ENCODE measurements at places on chromosomes 5 and 9.

DNA sequence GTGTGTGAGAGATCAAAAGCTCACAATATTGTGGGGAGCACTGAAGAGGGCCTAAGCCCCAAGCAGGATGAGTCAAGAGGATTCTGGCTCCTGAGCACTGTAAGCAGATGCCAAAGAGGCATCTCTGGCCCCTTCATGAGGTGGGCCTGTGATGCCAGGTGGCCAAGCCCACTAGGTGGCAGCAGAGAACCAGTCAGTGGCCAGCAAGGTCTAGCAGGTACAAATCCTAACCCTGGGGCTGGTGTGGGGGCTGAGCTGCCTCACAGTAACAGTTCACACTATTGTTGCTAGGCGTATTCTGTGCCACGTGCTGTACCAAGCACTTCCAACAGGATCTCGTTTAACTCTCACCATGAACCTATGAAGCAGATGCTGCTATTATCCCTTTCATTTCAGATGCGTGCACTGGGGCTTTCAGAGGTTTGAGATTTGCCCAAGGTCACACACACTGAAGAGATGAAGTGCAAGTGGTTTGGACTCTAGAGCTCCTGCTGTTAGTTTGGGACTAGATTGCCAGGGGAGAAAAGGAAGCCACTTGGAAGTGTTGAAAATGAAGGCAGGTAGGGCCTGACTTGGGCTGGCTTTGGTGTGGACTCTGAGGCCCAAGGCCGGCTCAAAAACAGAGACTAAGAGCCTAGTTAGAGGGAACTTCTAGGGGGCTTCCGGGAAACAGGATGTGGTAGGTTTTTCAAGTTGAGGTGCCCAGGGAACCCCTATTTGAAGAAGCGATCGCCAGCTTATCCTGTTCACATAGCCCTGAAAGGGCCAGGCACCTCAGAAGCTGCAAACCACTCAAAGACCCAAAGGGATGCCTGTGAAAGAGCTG lies 4.4 kb upstream of the MLANA start:
- DNase-seq: no peak

- no peak for DNase-seq
Observed at GRCh38 chr5:168151041-168151440, 140.4 kb upstream of the WWC1 start.

- no peak for DNase-seq
Observed at GRCh38 chr5:135244620-135245021, 154.4 kb downstream of the MACROH2A1 start.

- DNase-seq: no peak
Observed at GRCh38 chr5:160960592-160960991, 108.6 kb upstream of the ATP10B start.

DNA sequence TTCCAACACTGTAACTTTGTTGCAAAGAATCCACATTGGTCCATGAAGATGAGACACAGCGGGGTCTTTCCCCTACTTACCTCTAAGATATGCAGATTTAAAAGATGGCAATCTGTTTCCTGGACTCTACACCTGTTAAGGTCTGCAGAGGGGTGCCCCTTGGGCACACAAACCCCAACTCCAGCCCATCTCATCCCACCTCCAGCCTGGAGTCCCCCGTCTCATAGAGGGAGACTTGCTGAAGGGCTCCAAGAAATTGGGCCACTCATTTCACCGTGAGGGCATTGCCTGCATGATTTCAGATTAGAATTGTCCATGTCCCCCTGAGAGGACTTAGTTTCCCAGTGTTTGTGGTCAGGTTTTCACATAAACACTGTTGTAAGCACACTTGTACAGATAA lies 365.7 kb downstream of the IRX2 start:
- DNase-seq: no peak

DNA sequence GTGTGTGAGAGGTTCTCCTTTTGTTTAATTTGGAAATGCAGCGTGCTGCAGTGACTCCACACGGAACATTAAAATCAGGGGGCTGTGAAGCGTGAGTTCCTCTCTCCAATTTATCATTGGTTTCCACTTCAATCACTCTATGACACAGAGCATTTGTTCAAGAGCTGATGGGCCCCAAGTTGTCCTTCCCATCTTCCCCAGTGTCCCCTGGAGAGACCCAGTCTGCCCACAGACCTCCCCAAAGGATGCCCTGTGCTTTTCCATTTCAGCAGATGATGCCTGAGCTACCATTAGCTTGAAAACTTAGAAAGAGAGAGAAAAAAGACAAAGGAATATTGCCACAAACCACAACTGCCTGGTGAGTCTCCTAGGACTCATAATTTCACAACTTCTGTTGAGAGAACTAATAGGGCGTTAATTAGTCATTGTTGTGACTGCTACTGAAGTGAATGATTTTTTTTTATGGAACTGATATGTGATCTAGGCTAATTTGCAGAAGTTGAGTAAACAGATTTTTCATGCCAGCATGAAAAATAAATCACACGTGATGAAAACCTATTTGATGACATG lies 772.7 kb downstream of the SEMA5A start:
- DNase-seq: no peak

GRCh38 chr9:95497772-95498171 lies 19.0 kb downstream of the PTCH1 start:
- DNase-seq: no peak

GRCh38 chr5:92309336-92309991 lies 926.3 kb upstream of the ARRDC3 start:
- DNase-seq: no peak

GRCh38 chr9:22210936-22211335 lies 201.8 kb upstream of the CDKN2B start:
- DNase-seq: no peak

GRCh38 chr5:180601591-180602480 lies 10.5 kb upstream of the SCGB3A1 start:
- DNase-seq: no peak

DNA sequence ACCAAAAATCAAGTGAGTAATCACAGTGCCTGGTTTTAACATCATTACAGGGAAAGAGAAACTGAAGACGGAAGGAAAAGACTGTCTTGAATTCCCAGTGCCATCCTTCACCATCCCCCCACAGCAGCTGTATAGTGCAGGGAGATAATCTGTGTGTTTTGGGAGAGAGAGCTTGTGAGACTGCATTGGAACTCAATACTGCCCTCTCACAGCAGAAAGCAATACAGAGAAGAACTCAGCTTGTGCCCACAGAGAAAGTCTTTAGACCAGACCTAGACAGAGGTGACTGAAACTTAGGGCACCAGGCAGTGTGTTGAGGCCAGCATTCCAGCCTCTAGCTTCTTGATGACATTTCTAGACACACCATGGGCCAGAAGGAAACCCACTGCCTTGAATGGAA lies 754.7 kb upstream of the CDH6 start:
- no peak for DNase-seq

GRCh38 chr9:2453106-2453505 lies 168.5 kb upstream of the VLDLR start:
- no peak for DNase-seq

DNA sequence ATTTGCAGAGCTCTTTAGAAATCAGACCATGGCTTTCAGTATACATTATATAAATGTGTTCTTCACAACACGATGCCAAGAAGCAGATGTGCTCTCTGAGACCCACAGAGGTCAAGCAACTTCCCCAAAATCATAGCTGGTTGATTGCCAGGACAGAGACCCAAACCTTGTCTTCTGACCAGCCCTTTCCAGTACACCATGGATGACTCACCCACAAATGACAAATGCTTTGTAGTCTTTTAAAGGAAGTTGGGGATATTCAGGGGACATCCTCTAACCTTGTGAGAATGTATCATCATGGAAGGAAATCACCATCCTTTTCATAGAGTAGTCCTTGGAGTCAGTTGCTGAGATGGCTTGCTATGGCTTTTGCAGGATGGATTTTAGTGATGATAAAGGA lies 30.1 kb downstream of the ZNF462 start:
- DNase-seq: no peak

- no peak for DNase-seq
Observed at GRCh38 chr5:166497496-166498104, 1793.8 kb upstream of the WWC1 start.

DNA sequence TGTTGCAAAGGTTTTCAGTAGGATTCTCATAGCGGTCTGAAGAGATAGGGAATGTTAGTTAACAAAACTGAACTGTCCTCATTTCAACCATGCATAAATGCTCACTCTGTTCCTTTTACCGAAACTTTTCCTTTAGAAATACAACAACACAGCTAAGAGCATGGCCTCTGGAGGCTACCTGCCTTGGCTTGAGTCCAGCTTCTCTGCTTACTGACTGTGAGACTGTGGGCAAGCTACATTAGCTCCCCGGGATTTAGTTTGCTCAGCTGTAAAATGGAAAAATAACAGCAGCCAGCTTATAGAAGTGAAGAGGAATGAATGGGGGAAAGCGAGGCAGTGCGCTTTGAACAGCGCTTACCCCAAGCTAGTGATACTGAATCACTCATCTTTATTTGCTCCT lies 507.9 kb upstream of the DAP start:
- no peak for DNase-seq

GRCh38 chr5:16992006-16992405 lies 55.9 kb upstream of the MYO10 start:
- no peak for DNase-seq

- DNase-seq: no peak
Observed at GRCh38 chr5:67341478-67341877, 144.9 kb upstream of the CD180 start.

GRCh38 chr5:119409235-119409815 lies 43.0 kb upstream of the HSD17B4 start:
- no peak for DNase-seq

- no peak for DNase-seq
Observed at GRCh38 chr5:40416098-40416497, 263.6 kb upstream of the PTGER4 start.

DNA sequence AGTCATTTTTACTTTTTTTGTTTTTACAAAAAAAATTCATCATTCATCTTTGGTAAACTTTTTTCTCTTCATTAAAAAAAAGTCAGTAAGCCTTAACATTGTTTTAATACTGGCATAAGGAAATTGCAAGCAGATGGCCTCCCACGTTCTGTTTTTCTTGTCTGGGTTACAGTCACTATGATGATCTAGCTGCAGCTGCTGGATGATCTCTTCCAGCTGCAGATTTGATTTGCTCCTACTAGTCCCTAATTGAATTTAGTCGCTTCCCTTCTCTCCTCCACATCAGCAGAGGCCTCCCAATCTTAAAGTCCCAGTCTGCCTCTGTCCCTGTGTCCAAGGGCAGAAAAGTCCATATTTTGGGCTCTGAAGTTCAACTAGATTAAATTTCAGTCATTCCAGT lies 106.8 kb upstream of the PTGER4 start:
- DNase-seq: no peak

DNA sequence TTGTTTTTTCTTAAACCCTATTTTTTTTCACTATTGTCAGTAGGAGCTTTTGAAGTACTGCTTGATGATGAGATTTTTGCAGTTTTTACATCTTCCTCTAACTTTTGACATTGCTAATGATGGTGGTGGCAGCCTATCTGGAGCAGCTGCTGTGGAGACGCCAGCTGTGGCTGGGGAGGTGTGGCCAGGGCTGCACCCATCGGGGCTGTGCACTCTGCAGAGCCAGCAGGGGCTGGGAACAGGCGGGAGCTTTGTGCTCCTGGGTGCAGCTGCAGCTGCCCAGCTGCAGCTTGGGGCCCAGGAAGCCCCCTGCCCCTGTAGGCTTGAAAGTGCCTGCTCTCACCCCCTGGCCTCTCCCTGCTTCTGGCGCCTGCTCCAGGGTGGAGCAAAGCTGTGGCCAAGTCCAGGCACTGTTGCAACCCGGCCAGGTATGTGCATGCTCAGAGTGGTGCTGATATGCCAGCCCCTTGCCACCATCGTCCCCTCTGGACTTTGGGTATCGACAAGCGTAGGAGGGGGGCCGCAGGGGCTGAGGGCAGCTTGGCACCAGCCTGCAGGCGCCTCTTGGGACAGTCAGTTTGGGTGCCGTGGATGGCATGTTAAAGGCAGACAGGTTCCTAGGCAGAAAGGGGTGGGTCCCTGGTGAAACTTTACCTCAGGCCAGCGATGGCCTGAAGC lies 39.2 kb downstream of the FER start:
- no peak for DNase-seq

- DNase-seq: no peak
Observed at GRCh38 chr5:91367344-91367743, 15.8 kb downstream of the ARRDC3 start.
